Activated T-cell treated with anti-CD3 and anti-CD28 coated beads, Interleukin-2, amount 50 U/mL, for 4 hours (primary cell): ENCODE measurements at places on chromosomes 3 and 15. TPM values are rescaled to one million over a fixed set of nuclear protein-coding genes. Genes with fewer than 3 reads are reported as not detected.

Gene CPNE9
- not detected for total RNA-seq

Gene MB21D2
- 4.6 TPM for total RNA-seq

Gene LTF
- total RNA-seq, result not detected

Gene SH3BP5
- 12.9 TPM for total RNA-seq

Gene FBLN2
- total RNA-seq, result 0.16 TPM

Gene CLDN18
- 0.18 TPM for total RNA-seq

Gene PDZRN3
- 0.23 TPM for total RNA-seq

Gene LRRN1
- 2.4 TPM for total RNA-seq

Gene ASB14
- total RNA-seq, result not detected

Gene PARP16
- 10.9 TPM for total RNA-seq

Gene LRRIQ4
- total RNA-seq, result not detected

Gene GOLGA6L9
- total RNA-seq, result 1.1 TPM

Gene ZBTB20
- total RNA-seq, result 0.91 TPM

Gene GOLGA6L4
- total RNA-seq, result 0.24 TPM

Gene THSD4
- total RNA-seq, result 0.11 TPM

Gene GPR27
- 2.3 TPM for total RNA-seq

Gene RLBP1
- total RNA-seq, result not detected

Gene SENP2
- 43.4 TPM for total RNA-seq

Gene PP2D1
- not detected for total RNA-seq

Gene STAB1
- 0.73 TPM for total RNA-seq
